Temporal lobe (tissue), 4 donors: ENCODE measurements at places on chromosomes 16 and 17. TPM values are rescaled to one million over a fixed set of nuclear protein-coding genes. Genes with fewer than 3 reads are reported as not detected.

The CDYL2 gene
- total RNA-seq, result 7.6 TPM

The CSH1 gene
- not detected for total RNA-seq

The RND2 gene
- 3.7 TPM for total RNA-seq

The RNF135 gene
- 2.2 TPM for total RNA-seq

The TBC1D3C gene
- under 0.01 TPM for total RNA-seq

The PDILT gene
- total RNA-seq, result not detected

The SLC5A10 gene
- not detected for total RNA-seq

The ABCA10 gene
- 2.7 TPM for total RNA-seq

The EVPL gene
- under 0.01 TPM for total RNA-seq

The ZNF597 gene
- 3.2 TPM for total RNA-seq

The DNASE1 gene
- total RNA-seq, result 27.5 TPM

The PIK3R5 gene
- 0.49 TPM for total RNA-seq

The MYCBPAP gene
- 1.2 TPM for total RNA-seq

The RNFT1 gene
- 13.5 TPM for total RNA-seq

The HAGH gene
- 38.6 TPM for total RNA-seq

The MT1H gene
- total RNA-seq, result not detected

The TRPV3 gene
- 0.74 TPM for total RNA-seq

The KRT15 gene
- total RNA-seq, result 0.25 TPM

The ITGA2B gene
- total RNA-seq, result 0.98 TPM

The ETV4 gene
- total RNA-seq, result 1.2 TPM

The EIF3C gene
- total RNA-seq, result 123 TPM

The OR4D1 gene
- total RNA-seq, result under 0.01 TPM

The ACSM2B gene
- not detected for total RNA-seq

The FOXC2 gene
- total RNA-seq, result 0.98 TPM

The CA7 gene
- total RNA-seq, result not detected

The C16orf96 gene
- total RNA-seq, result 0.25 TPM

The IRX6 gene
- not detected for total RNA-seq
